HT-29 (cell line): ENCODE measurements at places on chromosomes 2 and 18. TPM values are rescaled to one million over a fixed set of nuclear protein-coding genes. Genes with fewer than 3 reads are reported as not detected.

GRCh38 chr2:54520687-54521086 is 64.6 kb downstream of the SPTBN1 start:
- no peak for DNase-seq

- peak; percentile 64 for DNase-seq
These were observed 8.3 kb upstream of the RHOB start for GRCh38 chr2:20438334-20439192.

DNA sequence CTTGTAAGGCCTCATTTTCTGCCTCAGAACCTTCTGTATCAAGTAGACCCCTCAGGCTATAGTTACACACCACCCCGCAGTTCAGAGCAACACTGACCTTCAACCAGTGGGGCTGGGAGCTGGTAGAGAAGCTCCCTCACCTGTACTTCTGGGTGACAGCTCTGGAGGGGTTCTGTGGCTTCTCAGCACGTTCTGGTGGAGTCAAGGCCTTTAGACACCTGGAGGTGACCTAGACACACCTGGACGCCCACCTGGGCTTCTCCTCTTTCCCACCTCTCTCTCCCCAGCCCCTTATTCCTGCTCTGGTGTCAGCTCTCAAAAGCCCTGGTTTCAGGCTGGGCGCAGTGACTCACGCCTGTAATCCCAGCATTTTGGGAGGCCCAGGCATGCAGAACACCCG is 7.3 kb upstream of the CIB4 start:
- DNase-seq: no peak

GRCh38 chr2:239774933-239775622 is 250.1 kb downstream of the NDUFA10 start:
- DNase-seq: no peak

Gene GPD2
- 30.4 and 33.2 TPM in 2 replicates for total RNA-seq

GRCh38 chr2:241803387-241804325 is 5.3 kb upstream of the NEU4 start:
- no peak for DNase-seq

DNA sequence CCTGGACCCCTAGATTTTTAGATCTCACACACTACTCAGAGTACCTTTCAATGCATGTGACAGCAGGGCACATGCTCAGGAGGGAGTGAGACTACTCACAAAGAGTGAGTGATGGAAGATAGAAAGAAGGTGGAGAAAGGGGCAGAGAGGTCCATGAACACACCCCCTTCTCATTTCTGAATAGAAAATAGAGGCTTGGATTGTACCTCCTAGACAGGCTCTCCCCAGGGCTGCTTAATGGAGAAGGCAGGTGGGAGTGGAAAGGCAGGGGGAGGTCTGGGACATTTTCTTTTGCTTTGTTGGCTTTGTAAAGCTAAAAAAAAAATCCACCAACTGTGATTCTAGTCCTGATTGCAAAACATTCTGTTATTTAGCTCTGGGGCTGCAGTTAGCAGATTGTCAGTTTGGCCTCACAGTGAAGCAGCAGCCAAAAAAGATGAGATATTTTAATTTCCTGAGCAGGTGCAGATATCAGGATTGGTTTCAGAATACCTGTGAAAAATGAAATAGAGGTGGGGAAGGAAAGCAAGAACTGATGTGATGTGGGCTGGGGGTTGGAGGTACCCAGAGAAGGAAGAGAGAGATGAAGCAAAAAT is 119.3 kb upstream of the GYPC start:
- DNase-seq: no peak

DNA sequence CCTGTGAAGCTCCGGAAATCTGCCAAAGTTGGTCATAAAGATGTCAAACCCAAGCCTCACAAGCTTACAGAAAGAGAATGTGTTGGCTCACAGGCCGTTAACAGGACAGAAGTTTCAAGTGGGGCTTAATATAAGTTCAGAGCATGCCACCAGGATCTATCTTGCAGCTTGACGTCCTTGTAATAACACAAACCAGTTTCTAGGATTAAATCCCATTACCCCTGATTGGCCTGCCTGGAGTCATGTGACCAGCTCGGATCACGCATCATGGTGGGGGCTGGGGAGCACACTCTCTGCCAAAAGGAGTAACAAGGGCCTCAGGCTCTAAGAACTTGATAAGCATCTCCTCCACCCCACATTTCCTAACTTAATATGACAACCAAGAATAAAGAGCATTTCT is 38.9 kb upstream of the SCG2 start:
- no peak for DNase-seq

DNA sequence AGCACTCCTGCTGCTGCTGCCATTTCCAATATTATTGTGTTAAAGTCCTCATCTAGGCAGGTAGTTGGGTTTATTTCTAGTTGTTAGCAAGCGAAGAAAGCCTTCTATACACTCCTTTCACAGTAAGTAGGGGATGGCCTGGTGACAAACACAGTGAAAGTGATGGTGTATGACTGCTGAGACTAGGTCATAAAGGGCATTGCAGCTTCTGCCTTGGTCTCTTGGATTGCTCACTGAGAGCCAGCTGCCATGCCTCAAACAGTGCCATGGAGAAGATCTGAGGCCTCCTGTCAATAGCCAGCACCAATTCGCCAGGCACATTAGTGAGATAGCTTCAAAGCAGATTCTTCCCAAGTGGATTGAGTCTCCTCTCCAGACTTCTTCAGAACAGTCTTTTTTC is 27.6 kb upstream of the MSTN start:
- DNase-seq: no peak

Gene NDUFS1
- total RNA-seq: 69.8 and 77.2 TPM in 2 replicates

DNA sequence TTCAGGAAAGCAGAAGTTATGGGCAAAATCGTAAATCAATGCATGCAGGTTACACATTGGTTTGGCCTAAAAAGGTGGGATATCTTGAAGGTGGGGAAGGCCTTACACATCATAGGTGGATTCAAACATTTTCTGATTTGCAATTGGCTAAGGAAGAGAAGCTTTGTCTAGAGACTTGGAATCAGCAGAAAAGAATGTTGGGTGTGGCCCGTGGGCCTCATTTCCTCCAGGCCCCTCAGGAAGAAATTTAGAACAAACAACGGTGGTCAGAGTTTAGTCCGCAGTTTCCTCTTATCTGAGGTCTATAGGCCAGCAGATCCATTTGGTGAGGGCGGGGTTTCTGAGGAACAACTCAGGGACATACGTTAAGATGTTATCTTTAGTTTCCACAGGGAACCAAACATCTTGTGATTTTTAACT is 50.9 kb upstream of the AFF3 start:
- DNase-seq: no peak

DNA sequence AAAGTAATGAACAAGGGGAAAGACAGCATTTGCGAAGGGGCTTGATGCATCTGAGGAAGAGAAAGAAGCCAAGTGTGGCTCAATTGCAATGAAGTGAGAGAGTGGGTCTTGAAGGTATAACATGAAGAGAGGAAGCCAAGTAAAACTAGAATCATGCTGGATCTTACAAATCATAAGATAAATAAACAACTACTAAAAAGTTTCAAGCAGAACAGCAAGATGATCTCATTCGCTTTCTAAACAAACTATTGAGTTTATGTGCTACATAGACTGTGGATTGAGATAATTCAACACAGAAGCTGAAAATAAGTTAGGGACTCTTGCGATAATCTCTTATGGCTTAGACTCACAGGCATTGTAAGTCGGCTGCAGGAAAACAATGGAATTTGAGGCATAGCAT is 1310.5 kb upstream of the NRXN1 start:
- DNase-seq: no peak

Gene AGBL5
- 28.1 and 34.5 TPM in 2 replicates for total RNA-seq

DNA sequence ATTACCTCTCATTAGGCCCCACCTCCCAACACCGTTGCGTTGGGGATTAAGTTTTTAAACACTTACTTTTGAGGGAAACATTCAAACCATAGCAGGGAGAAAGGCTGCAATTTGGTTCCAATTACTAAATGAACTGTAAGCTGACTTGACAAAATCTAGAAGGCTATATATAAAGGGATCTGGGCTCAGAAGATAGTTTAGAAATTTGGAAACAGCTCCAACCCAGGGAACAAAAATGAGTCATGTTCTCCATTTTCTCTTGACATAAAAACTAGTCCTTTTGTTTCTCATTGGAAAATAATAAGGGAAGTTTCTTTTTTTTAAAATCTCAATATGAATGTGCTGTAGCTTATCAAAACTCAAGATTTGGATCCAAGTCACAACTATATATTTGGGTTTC is 17.5 kb downstream of the MOGAT1 start:
- DNase-seq: no peak

Gene SSB
- total RNA-seq: 77.5 and 83.2 TPM in 2 replicates

DNA sequence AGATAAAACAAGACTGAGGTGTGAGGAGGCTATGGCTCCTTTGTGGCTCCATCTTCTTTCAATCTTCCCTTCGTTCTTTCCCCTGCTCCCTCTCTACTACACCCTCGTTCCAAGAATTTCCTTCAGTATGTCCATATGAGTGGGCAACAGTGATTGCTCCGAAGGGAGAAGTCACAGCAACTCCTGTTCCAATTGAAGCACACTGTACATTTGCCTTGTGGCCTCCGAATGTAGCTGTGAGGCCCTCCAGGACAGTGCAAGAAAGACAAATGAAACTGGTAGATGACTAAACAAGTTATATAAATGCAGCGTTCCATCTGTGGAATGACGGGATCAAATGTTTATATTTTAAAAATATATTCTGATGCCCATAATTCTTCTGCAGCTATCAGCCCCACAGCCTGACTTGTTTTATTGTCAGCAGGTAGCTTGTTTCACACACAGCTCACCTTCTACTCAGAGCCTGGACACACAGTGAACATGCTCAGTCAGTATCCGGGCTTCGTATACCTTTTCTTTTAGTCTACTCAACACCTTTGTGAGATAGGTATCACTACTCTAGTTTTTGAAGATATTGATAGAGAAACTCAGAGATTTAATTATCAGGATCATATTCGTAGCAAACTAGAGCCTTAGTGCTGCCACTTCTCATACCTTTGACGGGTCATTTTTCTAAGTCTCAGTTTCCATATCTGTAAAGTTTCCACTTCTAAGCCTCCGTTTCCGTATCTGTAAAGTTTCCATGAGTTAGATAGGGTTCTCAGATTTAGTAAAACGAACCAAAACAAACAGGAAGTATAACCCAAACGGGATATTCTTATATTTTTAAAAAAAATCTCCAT is 216.7 kb upstream of the STON1 start:
- no peak for DNase-seq

- no peak for DNase-seq
These were observed 353.8 kb upstream of the SALL3 start for GRCh38 chr18:78625847-78626246.

DNA sequence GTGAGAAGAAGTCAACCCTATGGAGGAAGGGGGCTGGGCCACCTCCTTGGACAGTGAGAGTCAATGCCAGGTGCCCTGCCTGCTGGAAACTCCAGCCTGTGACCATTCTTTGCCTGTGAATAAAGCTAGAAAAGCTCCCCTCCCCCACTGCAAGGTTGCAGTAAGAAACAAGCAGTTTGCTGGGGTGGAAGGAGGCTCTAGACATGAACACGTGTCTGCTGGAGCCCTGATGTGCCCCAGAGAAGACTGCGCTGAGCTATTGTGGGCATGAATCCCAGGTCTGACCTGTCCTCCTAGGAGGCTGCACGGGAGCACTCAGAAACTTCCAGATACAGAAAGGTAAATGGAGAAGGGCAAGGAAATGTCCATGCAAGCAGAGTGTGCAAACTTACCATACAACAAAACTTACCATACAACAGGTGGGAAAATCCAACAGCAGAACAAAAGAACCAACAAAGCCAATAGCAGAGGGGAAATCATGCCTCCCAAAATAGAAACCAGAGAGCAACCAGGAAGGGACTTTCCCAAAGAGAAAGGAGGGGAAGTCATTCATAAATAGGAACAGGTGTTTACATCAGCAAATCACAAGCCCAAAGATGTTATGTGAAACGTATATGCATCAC is 278.7 kb downstream of the BCL2 start:
- DNase-seq: no peak

GRCh38 chr2:173077506-173078177 is 2.0 kb downstream of the MAP3K20 start:
- DNase-seq: no peak

DNA sequence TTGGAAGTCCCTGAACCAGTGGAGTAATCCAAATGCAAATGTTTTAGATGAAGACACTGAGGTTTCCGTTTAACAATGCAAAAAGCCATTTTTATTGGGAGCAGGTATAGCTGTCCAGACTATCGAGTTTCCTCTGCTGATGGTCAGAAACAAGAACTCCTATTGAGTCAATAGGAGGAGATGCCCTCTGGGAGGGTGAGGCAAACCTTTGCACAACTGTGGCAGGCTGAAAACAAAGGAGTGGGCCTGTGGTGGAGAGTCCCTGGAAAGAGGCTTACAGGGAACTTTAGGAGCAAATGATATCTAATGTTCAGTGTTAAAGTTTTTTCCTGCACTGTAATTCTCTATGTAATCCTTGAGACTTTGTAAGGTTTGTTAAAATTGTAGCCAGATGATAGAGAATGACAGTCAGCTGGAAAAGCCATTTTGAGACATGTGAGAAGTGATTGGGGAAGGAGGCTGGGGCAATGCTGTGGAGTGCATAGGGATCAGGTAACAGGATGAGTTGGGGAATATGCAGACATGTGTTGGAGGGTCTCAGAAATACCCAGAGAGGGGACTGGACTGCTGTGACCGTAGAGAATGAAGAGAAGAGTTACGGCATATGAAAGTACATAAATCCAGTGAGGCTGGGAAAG is 15.1 kb upstream of the EML4 start:
- DNase-seq: no peak

Gene MARCO
- total RNA-seq: not detected in 2 replicates

DNA sequence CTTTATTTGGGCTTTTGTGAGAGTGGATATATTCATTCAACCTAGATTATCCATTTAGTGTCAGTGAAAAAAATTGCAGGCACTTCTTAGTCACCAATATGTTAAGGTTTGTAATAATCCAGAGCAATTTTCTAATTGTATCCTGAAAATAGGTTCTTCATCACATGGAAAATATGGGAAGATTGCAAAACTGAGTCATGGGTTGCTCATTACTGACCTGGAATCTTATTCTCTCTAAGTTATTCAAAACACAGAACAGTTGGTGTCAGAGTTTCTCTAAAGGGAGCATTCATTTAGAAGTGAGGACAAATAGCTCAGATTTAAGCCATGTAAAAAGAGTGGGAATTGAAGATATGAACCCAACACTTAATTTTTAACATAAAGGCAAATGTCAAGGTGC is 181.3 kb downstream of the IKZF2 start:
- DNase-seq: no peak

DNA sequence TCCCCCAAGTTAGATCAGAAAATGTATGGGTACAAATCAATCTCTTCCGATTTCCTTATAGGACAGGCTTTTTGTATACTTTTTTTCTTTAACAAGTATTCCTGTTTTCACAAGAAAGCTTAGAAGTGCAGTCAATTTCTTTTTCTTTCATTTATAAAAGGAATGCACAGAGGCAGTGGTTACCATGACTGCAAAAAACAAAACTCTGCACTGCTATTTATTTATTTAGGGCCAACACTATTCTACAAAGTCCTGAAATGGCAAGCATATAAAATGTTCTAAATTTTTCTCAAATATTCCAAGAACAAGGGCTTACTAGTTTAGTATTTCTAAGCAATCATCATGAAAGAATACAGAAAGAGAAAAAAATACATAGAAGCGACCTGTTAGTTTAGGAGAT is 22.2 kb downstream of the ATAD2B start:
- no peak for DNase-seq

Gene SH2D6
- 0.08 and 0.21 TPM in 2 replicates for total RNA-seq
